GM13976 (cell line): ENCODE measurements at places on chromosomes 2 and 18.
A peak's percentile ranks its signal among the peaks of the same experiment; 100 is the strongest.

DNA sequence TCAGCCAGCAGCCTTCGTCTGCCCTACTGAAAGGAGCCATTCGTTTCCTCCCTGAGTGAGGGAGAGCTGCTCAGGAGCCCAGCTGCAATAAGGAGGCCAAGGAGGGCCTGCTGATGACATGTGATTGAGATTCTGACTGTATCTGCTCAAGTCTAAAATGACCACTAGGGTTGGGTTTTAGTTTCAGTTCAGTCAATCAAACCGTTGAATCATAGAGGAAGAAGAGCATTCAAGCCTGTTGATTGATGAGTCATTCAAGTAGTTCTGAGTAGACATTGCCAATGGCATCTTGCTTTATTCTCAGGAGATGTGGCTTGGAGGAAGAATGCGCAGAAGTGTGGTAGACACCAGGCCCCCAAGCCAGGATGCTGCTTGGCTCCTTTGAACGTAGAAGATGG lies 19.9 kb upstream of the BCL2L11 start:
- DNase-seq, result peak; percentile 45

DNA sequence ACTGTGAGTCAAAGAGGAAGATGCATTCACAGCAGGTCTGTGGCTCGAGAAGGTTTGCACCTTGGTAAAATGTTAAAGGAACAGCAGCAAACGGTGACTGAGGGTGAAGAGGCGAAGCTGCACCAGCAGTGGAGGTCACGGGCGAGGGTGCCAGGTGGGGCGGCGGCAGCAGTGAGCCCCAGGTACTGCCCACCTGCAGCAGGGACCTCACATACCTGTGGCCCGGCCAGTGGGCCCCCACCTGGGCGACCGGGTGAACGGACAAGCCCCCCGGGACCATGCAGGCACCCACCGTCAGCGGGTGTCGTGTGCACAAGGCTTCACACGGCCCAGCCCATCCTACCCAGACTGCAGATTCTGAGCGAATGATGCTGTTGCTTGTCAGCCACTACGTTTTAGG lies 23.6 kb upstream of the KCNG2 start:
- DNase-seq, result no peak

GRCh38 chr2:169716238-169716886 lies 17.3 kb upstream of the KLHL23 start:
- DNase-seq, result no peak

DNA sequence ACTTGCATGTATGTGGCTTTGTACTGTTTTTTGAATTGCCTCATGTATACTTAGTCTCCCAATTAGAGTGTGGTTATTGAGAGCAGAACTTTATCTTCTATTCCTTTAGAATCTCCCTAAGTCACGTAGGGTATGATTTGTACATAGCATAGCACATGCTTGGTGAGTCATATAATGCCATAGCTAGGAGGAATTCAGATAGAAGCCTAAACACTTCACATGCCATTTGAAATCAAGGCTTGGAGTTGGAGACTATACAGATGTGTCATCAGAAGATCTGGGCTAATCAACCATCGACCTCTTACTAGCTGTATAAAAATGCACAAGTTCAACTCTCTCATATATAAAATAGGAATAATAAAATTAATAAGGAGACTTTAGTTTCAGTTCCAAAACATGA lies 222.6 kb upstream of the ST6GAL2 start:
- DNase-seq, result no peak

GRCh38 chr2:98020516-98020915 lies 24.8 kb upstream of the TMEM131 start:
- DNase-seq, result no peak

- DNase-seq, result no peak
Measured at GRCh38 chr2:101188683-101189405, 37.7 kb upstream of the TBC1D8 start.

GRCh38 chr2:136234261-136234660 lies 116.3 kb upstream of the CXCR4 start:
- DNase-seq, result no peak

- no peak for DNase-seq
Measured at GRCh38 chr2:64273524-64274398, 129.5 kb upstream of the PELI1 start.

- no peak for DNase-seq
Measured at GRCh38 chr2:170514140-170514539, 201.0 kb upstream of the SP5 start.

GRCh38 chr2:177031438-177032180 lies 181.0 kb upstream of the HNRNPA3 start:
- DNase-seq, result no peak

- no peak for DNase-seq
Measured at GRCh38 chr2:54772110-54772509, 48.6 kb downstream of the EML6 start.

GRCh38 chr2:227179988-227180685 lies 15.7 kb downstream of the COL4A3 start:
- DNase-seq, result no peak

DNA sequence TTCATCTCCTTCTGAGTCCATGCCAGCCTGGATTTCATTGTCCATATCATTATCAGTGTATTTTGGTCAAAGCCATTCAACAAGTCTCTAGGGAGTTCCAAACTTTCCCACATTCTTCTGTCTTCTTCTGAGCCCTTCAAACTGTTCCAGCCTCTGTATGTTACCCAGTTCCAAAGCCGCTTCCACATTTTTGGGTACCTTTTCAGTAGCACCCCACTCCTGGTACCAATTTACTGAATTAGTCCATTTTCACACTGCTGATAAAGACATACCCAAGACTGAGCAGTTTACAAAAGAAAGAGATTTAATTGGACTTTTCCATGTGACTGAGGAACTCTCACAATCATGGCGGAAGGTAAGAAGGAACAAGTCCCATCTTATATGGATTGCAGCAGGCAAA lies 47.4 kb downstream of the TANC1 start:
- DNase-seq, result no peak

GRCh38 chr18:59961070-59961469 lies 61.3 kb downstream of the PMAIP1 start:
- peak; percentile 58 for DNase-seq

GRCh38 chr2:227406177-227407031 lies 18.7 kb upstream of the SCYGR1 start:
- DNase-seq, result peak; percentile 59

DNA sequence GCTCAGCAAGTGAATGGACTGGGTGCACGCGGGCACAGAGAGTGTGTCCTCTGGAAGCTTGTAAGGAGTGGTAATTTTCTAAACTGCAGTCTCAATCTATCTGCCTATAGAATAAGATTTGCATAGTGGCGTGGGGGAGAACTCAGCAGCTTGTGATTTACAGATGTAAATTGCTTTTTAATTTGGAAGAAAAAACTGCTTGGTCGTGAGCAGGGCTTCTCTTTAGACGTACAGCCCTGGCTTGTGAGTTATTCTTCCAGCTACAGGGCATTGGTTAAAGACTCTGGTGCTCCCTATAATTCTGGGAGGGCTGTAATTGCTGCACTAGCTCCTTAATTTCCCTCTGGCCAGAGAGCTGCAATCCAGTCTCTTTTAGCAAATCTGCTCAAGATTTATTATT lies 84.9 kb downstream of the MARCO start:
- no peak for DNase-seq

DNA sequence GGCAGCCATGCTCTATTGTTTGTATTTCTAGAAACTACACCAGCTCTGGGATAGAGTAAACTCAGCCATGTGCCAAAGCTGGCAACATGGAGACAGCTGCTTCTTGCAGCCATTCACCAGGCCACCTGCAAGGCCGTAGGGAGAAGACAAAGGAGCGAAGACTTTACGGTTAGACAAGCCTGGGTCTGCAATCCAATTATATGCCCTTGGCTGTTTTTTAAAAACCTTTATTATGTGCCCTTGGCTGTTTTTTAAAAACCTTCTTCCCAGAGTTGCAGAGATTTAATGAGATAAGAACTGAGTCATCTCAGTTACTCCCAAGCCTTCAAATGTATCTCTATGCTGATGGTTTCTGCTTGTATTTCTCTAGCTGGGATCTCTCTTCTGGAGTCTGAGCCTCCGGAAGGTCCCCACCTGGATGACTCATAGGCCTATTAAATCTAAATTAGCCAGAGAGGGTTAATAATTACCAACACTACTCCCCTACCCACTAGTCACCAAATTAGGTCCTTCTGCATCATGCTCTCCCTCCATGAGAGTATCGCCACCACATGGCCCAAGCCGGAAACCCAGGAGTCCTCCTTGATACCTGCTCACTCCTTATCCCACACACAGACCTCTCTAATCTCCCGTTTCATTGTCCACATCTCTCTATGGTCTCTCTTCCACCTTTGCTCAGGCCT lies 17.5 kb upstream of the DPP4 start:
- no peak for DNase-seq

GRCh38 chr18:41134426-41134825 lies 820.6 kb upstream of the PIK3C3 start:
- no peak for DNase-seq
